ENCODE measurements at places on chromosomes 16 and 17.

GRCh38 chr16:23496821-23497542 lies 13.3 kb downstream of the GGA2 start:
- DNase-seq: no peak

DNA sequence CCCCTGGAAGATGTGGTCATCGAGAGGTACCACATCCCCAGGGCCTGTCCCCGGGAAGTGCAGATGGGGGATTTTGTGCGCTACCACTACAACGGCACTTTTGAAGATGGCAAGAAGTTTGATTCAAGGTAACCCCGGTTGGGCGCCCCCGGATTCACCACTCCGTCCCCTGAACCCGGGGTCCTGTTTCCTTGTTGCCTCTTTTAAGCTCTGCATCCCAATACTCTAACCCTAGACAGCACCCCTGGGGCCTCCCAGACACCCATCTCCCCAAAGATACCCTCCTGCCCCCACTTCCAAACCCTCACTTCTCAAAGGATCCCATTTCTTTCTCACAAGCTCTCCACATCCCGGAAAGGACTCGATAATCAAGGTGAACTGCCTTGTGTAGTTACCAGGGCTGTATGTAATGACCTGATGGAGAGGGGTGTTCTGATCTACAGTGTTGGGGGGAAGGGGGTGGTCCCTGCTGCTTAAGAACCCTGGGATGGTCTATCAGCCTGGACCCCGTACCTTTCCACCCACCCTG lies 412 bp downstream of the FKBP10 start:
- no peak for DNase-seq

DNA sequence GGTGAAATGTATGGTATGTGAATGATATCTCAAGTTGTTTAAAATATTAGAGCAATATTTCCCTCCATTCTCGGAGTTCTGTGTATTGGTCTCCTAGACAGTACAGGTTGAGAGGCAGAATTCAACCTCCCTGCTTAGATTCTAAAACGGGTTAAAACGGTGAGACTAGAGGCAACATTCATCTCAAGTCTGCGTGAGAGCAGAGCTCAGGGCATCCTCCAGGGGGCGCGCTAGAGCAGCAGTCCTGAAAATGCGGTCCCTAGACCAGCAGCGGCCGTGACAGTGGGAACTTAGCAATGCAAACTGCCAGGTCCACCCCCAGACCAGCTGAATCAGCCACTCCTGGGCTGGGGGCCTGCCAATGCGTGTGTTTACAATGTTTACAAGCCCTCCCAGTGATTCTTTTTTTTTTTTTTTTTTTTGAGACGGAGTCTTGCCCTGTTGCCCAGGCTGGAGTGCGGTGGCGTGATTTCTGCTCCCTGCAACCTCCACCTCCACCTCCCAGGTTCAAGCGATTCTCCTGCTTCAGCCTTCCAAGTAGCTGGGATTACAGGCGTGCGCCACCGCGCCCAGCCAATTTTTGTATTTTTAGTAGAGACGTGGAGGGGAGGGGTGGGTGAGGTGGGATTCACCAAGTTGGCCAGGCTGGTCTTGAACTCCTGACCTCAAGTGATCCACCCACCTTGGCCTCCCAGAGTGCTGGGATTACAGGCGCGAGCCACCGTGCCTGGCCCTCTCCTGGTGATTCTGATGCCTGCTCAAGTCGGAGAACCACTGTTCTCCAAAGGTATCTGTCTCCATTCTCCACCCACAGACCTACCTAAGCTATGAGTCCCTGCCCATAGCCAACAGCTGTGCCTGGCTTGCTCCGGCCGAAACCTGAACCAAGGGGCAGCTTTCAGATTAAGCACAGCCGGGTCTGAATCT lies 24.2 kb downstream of the KLHL36 start:
- DNase-seq: peak; percentile 32

GRCh38 chr16:86844695-86845094 lies 266.3 kb downstream of the FOXL1 start:
- DNase-seq: no peak

- no peak for DNase-seq
Observed at GRCh38 chr16:84278333-84278732, 16.3 kb upstream of the WFDC1 start.

- DNase-seq: no peak
Observed at GRCh38 chr17:82674656-82675475, 23.6 kb downstream of the RAB40B start.

DNA sequence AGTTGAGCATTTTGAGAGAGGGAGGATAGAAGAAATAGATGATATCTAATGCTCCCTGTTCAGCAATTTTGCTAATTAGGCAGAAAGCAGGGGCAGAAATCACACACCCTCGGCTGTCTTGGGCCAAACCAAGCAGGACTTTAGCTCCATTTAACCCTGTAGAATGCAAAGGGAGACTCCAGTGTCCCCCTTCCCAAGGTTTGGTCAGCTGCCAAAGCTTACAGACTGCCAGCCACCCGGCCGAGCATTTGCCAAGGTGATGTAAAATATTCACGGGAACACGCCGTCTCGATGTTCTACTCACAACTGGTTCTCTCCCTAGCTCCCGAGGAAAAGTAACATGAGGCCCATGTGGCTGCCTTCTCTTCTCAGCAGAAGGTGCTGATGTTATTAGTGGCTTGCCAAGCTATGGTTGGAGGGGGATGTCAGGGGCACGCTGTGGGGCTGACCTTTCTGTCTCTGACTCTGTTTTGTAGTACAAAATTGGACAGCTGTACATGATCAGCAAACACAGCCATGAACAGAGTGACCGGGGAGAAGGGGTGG lies 155.3 kb downstream of the PITPNC1 start:
- no peak for DNase-seq

- DNase-seq: no peak
Observed at GRCh38 chr17:68516732-68517131, 4.5 kb downstream of the PRKAR1A start.

DNA sequence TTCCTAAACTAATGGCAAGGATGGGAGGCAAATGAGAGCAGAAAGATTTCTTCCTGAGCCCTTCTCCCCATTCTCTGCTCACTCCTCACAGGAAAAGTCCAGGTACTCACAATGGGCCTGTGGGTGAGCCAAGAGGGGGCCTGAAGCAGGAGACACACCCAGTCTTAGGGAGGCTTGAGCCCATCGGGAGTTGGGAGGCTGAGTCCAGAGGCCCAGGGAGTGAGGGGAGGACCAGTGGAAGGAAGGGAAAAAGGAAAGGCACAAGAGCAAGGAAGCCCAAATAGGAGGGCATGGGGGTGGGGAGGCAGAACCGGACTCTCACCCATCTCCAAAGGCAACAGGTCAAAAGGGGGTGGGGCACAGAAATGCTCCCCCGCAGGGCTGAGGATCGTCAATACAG lies 68.1 kb upstream of the CNEP1R1 start:
- DNase-seq: no peak

- no peak for DNase-seq
Observed at GRCh38 chr16:20867585-20867984, 32.6 kb downstream of the DCUN1D3 start.

DNA sequence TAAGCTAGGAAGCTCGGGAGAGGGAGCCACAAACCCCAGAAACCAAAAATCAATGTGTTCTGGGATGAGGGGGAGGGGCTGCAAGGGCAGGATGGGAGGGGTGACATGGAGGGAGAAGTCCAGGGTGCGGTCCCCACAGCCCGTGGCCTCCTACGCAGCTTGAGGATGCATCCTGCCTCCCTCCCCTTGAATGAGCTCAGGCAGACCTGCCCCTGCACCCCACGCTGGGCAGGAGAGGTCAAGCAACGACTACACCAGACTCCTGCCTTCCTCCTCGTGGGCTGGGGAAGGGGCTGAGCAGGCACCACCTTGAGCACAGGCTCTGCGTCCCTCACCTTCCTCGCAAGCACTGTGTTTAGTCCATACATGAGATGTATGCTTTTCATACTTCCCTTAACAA lies 3.9 kb downstream of the ANKRD13B start:
- no peak for DNase-seq

GRCh38 chr17:21313320-21313719 lies 28.8 kb downstream of the MAP2K3 start:
- no peak for DNase-seq

Data from amniotic stem cell (primary cell).